ENCODE measurements at places on chromosomes 1 and 21. TPM values are rescaled to one million over a fixed set of nuclear protein-coding genes. Genes with fewer than 3 reads are reported as not detected.

RPL11 gene
- total RNA-seq = 1,753 TPM

VHLL gene
- not detected for total RNA-seq

OR6K3 gene
- not detected for total RNA-seq

GRCh38 chr1:55714230-55714629 lies 499.1 kb upstream of the USP24 start:
- H3K4me3 ChIP-seq = no peak overlapping the region
- H3K27me3 ChIP-seq = no peaks in the 10 kb centered on the region

DNA sequence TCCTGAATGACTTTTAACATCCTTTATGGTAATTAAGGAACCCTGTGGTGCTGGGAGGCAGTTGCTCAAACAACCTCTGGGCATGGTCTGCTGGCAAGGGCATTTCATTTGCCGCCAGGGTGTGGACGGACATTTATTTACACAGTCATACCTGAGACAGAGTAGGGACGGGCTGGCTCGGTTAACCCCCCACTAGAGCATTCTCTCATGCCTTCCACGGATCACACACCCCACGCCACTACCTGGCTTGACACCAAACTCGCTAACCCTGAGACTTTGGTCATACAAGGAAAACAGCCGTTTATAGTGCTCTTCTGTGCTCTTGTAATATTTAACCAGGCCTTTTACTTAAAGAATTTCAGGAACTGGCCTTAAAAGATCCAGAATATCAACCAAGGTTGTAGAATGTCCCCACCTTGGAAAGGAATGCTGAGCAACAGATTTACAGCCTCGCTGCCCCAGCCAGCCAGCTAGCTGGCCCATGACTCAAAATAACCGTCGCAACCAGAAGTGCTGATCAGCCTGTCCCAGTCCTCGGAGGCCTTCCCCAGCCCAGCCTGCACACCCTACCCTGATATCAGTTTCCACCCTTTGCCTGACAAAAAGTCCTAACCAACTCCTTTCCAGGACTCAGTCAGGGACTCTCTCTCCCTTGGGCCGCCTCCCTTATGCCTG lies 6.5 kb upstream of the PDXK start:
- H3K4me1 ChIP-seq = peaks cover 20% of the 10 kb centered on the region
- DNase-seq = no peak
- no peak overlapping the region for H3K27ac ChIP-seq
- H3K4me3 ChIP-seq = no peak overlapping the region
- H3K36me3 ChIP-seq = no peaks in the 10 kb centered on the region

- no peak overlapping the region for H3K27ac ChIP-seq
- no peaks in the 10 kb centered on the region for H3K27me3 ChIP-seq
- no peaks in the 10 kb centered on the region for H3K4me1 ChIP-seq
- no peak for DNase-seq
- H3K4me3 ChIP-seq = no peak overlapping the region
- H3K36me3 ChIP-seq = no peaks in the 10 kb centered on the region
Measured at GRCh38 chr1:99374109-99374508, 109.8 kb downstream of the PLPPR4 start.

DNA sequence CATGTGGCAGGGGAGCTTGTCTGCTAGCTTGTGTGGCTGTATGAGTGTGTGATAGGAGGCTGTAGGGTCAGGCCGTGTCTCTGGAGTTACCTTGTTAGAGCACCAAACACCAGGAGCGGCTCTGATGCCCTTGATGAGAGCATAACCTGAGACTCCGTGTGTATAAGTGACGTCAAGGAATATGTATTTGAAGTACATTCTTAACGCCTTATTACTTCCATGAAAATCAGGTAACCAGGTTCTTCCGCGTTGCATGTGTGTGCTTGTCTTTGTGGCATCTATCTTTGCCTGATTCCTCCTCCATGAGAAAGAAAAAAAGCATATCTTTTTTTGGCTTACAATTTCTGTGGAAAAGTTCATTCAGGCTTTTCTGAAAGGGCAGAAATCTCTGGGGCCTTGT lies 4.6 kb downstream of the OLFML3 start:
- no peaks in the 10 kb centered on the region for H3K36me3 ChIP-seq
- H3K4me1 ChIP-seq = no peaks in the 10 kb centered on the region
- no peak for DNase-seq
- no peak overlapping the region for H3K27ac ChIP-seq
- H3K27me3 ChIP-seq = no peaks in the 10 kb centered on the region
- no peak overlapping the region for H3K4me3 ChIP-seq

- no peaks in the 10 kb centered on the region for H3K4me1 ChIP-seq
- H3K27me3 ChIP-seq = no peaks in the 10 kb centered on the region
- H3K4me3 ChIP-seq = no peak overlapping the region
Measured at GRCh38 chr1:245099401-245099800, 55.4 kb upstream of the KIF26B start.

GRCh38 chr1:172946814-172947507 lies 103.8 kb downstream of the TNFSF18 start:
- DNase-seq = no peak
- H3K4me1 ChIP-seq = no peaks in the 10 kb centered on the region
- H3K27me3 ChIP-seq = peaks cover 10% of the 10 kb centered on the region

GRCh38 chr1:22317231-22317919 lies 134.3 kb upstream of the ZBTB40 start:
- H3K4me1 ChIP-seq = no peaks in the 10 kb centered on the region
- DNase-seq = no peak
- no peak overlapping the region for H3K4me3 ChIP-seq
- H3K27ac ChIP-seq = no peak overlapping the region
- no peaks in the 10 kb centered on the region for H3K36me3 ChIP-seq
